ENCODE measurements at places on chromosomes 16 and 17.
A peak's percentile ranks its signal among the peaks of the same experiment; 100 is the strongest.

DNA sequence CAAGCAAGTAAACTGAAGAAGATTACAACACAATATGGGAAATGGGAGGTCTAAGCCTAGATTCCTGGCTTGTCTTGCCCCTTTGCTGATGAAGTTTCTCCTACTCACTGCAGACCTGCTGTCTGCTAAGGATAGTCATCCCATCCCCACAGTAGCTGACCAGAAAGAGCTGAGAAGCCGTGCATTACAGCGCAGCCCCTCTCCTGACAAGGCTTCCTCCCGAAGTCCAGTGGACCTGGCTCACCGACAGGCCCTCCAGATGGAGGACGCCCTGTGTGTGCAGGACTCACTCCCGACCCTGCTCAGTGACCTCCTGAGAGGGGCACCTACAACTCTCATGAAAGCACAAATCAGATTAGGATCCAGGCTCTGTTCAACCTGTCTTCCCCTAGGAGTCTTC, 35.4 kb downstream of the KIAA0753 start:
- DNase-seq: no peak

DNA sequence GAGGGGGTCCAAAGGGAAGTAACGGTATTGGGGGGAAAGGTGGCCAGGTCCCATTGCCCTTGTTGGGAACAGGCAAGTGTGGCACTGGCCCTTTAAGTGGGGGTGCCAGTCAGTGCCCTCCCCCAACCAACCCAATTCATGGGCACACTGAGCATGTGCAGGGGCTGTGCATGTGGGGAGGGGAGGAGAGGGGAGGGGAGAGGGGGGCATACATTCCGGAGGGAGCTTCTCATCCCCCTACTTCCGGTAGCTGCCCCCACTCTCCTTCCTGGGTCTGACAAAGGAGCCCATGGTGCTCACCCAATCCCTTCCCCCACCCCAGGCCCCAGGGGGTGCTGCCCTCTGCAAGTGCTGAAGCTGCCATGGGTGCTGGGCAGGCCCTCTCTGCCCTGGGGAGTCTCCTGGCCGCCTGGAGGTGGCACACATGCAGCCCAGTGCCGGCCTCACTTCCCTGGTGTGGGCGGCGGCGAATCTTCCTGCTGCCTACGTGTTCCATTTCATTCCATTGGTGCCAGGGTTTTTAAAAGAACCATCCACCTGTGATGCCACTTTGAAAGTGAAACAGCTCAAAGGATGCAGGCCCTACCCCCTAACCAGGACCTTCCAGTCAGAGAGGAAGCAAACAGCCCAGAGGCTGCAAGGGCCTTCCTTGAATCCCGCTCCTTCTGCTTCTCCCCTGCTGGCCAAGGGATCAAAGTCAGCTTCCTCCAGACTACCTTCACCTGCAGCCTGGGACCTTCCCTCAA, 11.0 kb downstream of the HEXIM2 start:
- peak; percentile 85 for DNase-seq

DNA sequence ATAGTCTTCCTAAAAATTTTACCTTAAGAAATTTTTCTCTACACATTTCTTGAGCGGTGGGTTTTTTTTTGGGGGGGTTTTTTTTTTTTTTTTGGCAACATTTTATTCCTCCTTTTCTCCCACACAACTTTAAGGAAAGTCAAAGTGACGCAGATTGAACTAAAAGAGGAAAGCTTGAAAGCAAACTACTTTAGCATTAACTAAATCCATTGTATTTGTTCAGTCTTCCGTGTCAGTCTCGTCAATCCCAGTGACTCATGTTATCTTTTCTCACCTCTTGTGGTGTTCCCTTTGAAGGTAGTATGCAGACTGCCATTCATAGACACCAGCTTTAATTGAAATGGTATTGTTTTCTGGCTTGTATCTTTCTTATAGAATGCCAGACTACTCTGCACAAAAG, 39.3 kb downstream of the TADA2A start:
- DNase-seq: no peak

- no peak for DNase-seq
Observed at GRCh38 chr16:48864055-48864454, 254.1 kb upstream of the N4BP1 start.

DNA sequence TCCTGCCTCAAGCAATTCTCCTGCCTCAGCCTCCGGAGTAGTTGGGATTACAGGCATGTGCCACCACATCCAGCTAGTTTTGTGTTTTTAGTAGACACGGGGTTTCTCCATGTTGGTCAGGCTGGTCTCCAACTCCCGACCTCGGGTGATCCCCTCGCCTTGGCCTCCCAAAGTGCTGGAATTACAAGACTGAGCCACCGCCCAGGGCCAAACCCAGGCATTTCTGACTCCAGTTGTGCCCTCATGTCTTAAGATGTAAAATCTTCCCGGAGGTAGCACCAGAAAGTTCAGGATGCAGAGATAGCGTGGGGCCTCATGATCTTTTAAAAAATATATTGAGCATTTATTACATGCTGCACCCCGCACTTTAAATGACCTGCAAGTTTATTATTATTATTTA, 12.8 kb upstream of the SMG1 start:
- DNase-seq: no peak

DNA sequence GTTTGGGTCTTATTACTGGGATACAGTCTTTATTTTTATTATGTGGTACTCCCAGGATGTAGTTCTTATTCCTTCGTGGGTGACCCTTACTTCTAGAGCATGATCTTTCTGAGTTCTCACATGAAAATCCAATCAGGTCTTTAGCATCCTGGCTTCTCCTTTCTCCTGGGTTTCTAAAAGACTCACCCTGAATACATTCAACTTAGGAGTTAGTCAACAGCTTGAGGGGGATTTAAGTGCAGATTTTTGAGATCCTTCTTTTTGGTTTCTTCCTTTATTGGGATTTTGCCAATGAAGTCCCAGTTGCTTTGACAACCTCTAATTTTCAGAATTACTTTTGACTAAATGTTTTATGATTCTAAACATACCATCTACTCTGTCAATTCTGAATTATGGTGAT, 68.2 kb downstream of the SIAH1 start:
- DNase-seq: no peak

GRCh38 chr16:50940275-50940854, 198.5 kb downstream of the CYLD start:
- no peak for DNase-seq

DNA sequence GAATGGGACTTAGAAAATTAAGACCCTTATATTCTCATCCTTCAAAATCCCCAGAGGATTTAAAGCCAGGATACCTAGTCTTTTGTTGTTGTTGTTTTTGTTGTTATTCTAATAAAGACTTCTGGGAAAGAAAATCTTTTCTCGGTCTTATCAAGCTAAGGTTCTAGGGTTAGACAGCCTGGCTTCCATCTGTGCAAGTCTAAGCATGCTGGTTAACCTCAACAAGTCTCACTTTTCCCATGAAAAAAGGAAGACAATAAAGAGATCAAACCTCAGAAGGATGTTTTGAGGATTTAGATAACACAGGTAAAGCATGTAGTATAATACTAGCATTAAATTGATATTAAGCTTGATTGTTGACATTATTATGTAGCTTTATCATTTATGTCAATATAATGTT, 486.4 kb upstream of the SOX9 start:
- no peak for DNase-seq

- no peak for DNase-seq
Observed at GRCh38 chr16:10835281-10835931, 16.8 kb upstream of the TVP23A start.

GRCh38 chr17:76458580-76459490, 5.9 kb upstream of the UBE2O start:
- DNase-seq: peak; percentile 86

DNA sequence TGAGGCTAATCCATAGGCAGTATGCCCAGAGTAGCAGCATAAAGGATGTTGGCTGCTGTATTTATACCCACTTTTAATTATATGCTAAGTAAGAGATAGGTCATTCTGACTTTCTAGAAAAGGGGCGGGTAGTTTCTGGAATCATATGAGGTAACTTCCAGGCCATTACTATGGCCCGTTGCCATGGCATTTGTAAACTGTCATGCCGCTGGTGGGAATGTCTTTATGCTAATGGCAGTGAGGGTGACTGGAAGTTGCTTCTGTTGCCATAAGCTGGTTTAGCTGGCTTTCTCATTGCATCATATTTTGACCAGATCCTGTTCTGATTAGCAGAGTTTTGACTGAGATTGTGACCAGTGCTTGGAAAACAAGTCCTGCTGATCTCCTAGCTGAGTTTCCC, 929.6 kb upstream of the CDH8 start:
- DNase-seq: no peak

- DNase-seq: peak; percentile 56
Observed at GRCh38 chr16:25256695-25257469, 763 bp downstream of the ZKSCAN2 start.

DNA sequence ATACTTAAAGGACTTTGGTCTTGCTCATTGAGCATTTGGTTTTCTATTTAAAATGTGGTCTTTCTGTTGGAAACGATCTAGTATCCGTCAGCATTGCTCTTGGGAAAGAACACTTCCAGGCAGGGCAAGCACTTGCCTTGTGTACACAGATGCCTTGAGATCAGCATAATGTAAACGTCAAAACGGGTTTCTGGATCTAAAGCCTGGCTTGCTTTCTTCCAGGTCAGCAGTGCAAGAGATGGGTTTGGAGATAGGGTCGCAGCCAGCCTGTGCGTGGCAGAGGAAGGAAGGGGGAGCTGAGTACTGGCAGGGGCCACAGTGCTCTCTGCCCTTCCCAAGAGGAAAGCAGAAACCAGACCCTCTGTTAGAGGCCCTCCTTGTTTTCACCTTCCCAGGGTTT, 175.5 kb downstream of the LGALS9B start:
- peak; percentile 24 for DNase-seq

- no peak for DNase-seq
Observed at GRCh38 chr17:66634193-66634592, 200.7 kb upstream of the CACNG5 start.

DNA sequence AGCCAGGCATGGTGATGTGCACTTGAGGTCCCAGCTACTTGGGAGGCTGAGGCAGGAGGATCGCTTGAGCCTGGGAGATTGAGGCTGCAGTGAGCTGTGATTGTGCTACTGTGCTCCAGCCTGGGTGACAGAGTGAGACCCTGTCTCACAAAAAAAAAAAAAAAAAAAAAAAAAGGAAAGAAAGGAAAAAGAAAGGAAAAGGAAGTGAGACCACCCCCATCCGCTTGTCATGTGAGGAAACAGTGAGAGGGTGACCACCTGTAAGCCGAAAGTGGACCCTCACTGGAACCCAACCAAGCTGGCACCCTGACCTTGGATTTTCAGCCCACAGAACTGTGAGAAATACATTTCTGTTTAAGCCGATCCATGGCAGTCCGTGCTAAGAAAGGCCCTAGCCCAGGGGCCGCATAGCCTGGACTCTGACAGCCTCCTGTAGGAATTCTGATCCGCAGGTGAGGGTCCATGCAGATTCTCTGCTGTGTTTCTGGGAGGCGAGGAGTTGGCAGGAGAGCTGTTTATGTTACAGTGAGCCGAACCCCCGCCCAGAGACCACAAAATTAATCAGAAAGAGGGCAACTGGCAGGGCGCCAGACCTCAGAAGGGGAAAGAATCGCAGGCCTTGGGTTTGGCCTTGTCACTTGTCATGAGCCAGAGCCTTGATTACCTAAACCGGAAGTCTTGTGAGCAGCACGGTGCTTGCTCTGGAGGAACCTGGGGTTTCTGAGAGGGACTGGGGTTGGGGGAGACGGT, 945 bp downstream of the SGSH start:
- peak; percentile 98 for DNase-seq

DNA sequence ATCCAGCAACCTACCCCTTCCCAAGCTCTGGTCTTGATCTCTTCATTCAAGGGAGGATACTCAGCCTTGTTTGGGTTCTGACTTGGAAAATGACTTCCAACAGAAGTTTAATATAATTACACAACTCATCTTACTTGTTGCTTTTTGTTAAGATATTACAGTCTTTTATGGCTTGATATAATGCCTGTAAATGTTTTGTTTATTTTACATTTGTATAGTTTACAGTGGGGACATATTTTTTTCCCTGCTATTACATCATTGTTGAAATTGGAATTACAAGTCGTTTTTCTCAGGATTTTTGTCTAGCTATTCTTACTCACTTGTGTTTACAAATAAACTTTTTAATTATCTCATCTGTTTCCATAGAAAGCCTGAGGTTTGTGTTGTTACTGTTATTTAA, 436.0 kb downstream of the CNTNAP4 start:
- DNase-seq: no peak

DNA sequence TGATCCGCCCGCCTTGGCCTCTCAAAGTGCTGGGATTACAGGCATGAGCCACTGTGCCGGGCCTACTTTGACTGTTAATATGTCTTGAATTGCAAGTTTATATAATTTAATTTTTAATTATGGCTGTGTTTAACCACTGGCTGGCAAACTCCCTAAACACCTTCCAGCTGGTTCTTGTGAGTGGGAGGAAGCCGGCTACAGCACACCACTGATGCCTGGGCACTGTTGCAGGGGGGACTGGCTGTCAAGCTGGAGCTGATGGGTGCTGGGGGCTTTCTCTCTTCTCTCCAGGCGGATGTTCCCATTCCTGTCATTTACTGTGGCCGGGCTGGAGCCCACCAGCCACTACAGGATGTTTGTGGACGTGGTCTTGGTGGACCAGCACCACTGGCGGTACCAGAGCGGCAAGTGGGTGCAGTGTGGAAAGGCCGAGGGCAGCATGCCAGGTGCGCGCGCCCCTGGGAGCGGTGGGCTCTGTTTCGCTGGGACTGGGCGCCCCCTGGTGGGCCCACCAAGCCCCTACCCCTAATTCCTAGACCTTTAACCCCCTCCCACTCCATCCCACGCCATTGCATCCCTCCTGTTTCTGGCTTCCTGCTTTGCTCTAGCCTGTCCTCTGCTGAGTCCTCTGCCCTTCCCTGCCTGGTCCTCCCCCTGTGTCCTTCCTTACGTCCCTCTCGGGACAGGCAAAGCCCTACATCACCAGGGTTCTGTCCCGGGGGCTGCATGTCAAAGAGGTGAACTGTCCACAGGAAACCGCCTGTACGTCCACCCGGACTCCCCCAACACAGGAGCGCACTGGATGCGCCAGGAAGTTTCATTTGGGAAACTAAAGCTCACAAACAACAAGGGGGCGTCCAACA, 9.5 kb downstream of the TBX21 start:
- peak; percentile 62 for DNase-seq

GRCh38 chr16:11225677-11226549, 30.1 kb downstream of the SOCS1 start:
- DNase-seq: no peak

DNA sequence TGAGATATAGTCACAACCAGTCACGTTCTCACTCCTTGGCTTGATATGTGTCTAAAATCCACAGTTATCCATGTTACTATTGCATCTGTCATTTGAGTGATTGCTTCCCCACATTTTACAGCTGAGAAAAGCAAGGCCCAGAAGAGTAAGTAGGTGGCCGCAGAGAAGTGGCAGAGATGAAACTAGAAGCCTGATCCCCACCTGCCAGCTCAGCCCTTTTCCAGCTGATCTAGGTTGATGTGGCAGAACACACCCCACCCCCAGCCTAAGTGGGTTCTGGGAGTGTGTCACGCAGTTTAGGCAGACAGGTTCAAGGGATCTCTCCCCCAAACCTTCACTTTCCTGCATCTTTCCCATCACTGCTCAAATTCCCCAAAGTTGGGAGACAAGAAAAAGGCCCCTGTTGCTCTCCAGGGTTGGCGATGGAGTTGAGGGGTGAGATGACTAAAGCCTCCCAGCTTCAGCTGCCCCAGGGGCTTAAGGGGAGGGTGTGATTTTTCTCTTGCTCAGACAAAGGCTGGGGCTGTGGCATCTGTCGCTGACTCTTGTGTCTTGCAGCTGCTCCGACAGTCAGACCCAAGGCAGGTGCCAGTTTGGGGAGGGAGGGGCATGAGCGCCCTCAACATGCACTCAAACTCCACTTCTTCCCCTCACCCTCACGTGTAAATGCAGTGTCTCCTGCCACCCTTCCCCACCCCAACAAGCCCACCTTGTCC, 48.9 kb upstream of the LHX1 start:
- DNase-seq: no peak

GRCh38 chr16:4654011-4654963, 29.7 kb downstream of the MGRN1 start:
- DNase-seq: no peak

- peak; percentile 85 for DNase-seq
Observed at GRCh38 chr16:53456625-53457024, 22.4 kb downstream of the RBL2 start.

Measured in hematopoietic multipotent progenitor cell treated with erythropoietin and hydrocortisone succinate and interleukin-3 and kit ligand, for 4 days (in vitro differentiated cells).